ENCODE measurements at places on chromosomes 11 and 22. TPM values are rescaled to one million over a fixed set of nuclear protein-coding genes. Genes with fewer than 3 reads are reported as not detected.

DNA sequence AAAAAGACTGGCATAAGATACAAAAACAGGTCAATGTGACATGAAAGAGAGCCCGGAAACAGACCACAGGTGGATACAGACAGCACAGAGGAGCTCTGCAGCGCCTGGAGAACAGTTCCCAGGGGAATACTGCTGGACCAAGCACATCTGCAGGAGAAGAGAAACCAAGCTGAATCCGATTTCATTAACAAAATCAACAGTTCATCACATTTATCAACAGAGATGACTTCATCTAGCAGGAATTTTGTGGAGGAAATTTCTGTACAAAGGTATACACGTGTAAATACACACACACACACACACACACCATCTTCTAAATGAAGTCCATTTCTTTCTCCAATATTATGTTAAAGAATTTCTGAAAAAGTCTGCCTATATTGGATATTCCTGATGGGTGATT, 17.1 kb downstream of the YPEL1 start:
- no peak for DNase-seq

The KCNJ5 gene
- total RNA-seq = 2.5 TPM

The FAM111B gene
- 0.89 TPM for total RNA-seq

The OR52E8 gene
- not detected for total RNA-seq

DNA sequence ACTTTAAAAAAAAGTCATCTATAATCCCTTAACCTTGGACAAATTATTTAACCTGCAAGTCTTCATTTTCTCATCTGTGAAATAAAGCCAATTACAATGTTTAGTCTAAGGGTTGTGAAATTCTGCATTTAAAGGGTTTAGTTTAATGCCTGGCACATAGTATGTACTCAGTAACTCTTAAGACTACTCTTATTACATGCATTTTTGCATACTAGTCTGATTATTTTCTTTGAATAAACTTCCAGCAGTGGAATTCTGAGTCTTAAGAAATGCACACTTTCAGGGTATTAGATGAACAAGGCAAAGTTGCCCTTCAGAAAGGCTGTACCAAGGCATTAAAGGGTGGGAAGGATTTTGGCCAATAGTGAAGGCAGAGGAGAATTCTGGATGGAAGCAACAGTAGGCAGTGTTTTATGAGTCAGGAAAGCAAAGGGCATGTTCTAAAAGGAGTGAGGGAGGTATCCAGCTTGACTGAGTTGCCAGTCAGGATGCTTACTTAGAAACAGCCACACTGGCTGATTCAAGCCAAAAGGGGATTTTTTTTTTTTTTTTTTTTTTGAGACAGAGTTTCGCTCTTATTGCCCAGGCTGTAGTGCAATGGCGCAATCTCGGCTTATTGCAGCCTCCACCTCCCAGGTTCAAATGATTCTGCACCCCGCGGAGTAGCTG, 50.5 kb downstream of the SWAP70 start:
- DNase-seq = no peak

Data from sciatic nerve (tissue), 2 donors.